Right hindlimb (tissue), 1 donor: ENCODE measurements at places on chromosomes 16 and 17.

- DNase-seq = no peak
Measured at GRCh38 chr16:52422307-52422706, 124.6 kb downstream of the TOX3 start.

DNA sequence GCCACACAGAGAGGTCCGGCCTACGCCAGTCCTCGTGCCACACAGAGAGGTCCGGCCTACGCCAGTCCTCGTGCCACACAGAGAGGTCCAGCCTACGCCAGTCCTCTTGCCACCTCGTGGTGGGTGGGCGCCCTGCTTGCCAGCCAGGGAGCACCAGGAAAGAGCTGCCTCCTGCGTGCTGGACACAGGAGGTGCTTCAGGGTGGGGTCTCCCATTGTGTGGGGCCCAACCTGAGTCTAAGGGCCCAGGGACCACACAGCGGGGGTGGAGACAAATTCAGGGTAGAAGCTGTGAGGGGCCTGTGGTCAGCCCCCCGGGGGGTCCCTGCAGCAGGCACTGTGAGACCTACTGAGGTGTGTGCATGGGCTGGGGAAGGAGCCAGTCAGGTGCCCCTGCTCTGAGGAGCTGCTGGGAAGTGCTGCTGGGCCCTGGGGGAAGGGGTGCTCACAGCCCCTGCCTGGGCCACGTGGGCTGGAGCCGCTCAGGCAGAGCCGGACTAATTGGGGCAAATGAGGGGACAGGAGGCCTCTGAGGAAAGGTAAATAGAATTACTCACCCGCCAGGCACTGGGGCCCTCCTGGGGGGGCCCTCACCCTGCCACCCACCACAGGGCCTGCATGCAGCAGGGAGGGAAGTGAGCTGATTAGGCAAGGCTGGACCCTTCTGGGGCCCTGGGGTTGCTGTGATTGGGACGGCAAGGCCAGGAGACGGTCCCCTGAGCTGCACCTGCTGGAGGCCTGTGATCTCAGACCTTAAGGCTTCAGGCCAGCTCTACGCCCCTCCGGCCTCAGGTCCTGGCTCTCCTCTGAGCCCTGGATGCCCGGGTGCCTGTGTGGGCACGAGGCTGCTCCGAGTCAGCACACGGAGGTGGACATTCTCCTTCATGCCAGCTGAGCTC, 11.0 kb downstream of the GCGR start:
- DNase-seq = no peak

DNA sequence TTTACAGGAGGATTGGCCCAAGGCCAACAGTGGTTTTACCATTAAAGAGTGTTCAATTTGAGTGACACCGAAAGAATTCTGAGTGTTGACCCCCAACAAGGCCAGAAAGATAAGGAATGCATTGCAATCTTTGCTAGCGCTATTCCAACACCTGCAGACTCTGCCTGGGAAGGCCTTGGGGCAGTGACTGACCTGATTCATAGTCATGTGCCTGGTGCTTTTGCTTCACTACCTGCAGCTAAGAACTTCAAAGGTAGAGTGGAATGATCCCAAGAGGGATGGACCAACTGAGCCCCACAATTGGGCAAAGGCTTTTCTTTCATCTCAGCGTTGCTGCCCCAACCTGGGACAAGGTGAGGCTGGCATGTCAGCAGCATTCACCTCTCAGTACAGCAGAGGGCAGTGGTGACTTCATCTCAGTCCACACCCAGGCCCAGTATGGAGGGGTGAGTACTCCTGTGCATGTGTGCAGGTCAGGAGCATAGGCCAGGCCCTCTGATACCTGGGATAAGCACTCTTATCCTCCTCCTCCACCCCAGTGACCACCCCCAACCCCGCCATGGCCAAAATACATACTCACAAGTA, 149.6 kb upstream of the GNAO1 start:
- DNase-seq = no peak

GRCh38 chr16:50742576-50743200, 802 bp downstream of the CYLD start:
- DNase-seq = no peak

- DNase-seq = peak; percentile 77
Measured at GRCh38 chr17:44220213-44221083, 973 bp upstream of the UBTF start.

DNA sequence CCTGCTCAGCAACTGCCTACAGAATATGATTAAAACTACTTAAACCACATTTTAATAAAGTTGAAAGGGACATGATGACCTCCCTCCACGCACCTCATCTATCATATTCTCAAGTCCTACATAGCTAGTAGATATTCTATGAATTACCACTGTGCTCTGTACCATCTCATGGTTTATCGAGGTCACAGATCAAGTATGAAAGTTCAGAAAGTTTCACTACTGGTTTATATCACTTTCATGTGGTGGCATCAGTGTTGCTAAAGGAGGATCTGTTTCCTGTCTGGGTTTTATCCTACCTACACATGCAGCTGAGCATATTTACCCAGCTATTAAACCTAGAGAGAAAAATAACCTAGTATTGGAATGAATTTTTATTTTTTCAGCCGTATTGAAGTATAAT, 214.9 kb upstream of the MON1B start:
- DNase-seq = no peak

DNA sequence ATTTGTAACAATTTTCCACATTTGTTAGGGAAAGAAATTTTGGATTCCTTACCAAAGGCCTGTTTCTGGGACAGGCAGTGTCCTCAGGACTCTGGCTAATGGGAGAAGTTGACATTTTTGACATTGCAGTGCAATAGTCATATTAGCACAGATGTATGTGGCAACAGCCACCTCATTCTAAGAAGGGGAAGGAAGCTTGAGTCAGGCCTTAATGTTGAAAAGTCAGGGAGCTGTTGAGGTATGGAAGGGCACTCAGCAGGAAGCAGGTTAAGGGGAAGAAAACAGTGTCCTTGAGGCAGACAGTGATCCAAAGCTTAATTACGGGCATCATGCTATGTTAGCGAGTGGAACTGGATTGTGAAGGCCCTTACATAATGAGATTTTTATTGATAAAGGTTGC, 20.9 kb downstream of the AKTIP start:
- DNase-seq = no peak

- no peak for DNase-seq
Measured at GRCh38 chr16:7482032-7482431, 149.4 kb downstream of the RBFOX1 start.

- DNase-seq = peak; percentile 25
Measured at GRCh38 chr16:48082516-48082915, 73.3 kb downstream of the ABCC12 start.

- DNase-seq = no peak
Measured at GRCh38 chr17:27226611-27227230, 67.2 kb upstream of the WSB1 start.

GRCh38 chr17:42028791-42029127, 8.9 kb downstream of the NKIRAS2 start:
- DNase-seq = no peak

DNA sequence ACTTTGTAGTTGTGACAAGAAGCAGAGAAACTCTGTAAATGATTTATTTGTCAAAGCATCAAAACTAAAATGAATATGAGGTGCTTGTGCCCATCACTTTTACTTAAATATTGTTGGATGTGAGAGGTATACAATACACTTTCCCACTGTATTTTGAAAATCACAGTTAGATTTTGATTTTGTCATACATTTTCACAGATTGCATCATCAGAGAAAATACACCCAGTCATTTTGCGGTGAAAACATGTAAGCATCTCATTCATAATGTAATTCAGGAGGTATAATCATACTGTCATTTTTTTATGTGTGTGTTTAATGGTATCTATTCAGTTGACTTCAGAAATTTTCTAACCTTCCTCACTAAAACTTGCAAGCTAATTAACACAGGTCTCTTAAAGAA, 11.3 kb downstream of the ZNF207 start:
- DNase-seq = no peak

DNA sequence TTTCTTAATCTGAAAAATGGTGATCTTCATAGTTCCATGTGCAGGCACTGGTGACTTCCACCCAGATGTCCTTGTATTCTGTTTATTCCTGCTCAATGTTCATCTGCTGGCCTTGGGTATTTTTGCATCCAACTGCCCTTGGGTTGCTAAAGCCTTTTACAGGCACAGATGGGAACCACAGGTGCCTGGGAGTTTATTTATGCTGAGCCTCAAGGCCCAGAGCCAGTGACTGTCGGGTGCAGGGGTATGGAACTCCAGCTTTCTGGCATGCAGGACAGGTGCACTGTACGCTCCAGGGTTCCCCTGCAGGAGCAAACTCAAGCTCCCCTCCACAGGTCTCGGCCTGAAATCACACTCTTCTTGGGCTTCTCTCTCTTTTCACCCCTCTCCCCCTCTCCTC, 22.3 kb downstream of the DYNLRB2 start:
- no peak for DNase-seq

- peak; percentile 47 for DNase-seq
Measured at GRCh38 chr16:65876056-65876408, 490.5 kb upstream of the CDH5 start.

- DNase-seq = peak; percentile 90
Measured at GRCh38 chr17:27319541-27320221, 25.8 kb downstream of the WSB1 start.

GRCh38 chr17:31092475-31093064, 2.2 kb upstream of the NF1 start:
- no peak for DNase-seq

GRCh38 chr16:75385507-75386152, 47.7 kb downstream of the CFDP1 start:
- DNase-seq = no peak

DNA sequence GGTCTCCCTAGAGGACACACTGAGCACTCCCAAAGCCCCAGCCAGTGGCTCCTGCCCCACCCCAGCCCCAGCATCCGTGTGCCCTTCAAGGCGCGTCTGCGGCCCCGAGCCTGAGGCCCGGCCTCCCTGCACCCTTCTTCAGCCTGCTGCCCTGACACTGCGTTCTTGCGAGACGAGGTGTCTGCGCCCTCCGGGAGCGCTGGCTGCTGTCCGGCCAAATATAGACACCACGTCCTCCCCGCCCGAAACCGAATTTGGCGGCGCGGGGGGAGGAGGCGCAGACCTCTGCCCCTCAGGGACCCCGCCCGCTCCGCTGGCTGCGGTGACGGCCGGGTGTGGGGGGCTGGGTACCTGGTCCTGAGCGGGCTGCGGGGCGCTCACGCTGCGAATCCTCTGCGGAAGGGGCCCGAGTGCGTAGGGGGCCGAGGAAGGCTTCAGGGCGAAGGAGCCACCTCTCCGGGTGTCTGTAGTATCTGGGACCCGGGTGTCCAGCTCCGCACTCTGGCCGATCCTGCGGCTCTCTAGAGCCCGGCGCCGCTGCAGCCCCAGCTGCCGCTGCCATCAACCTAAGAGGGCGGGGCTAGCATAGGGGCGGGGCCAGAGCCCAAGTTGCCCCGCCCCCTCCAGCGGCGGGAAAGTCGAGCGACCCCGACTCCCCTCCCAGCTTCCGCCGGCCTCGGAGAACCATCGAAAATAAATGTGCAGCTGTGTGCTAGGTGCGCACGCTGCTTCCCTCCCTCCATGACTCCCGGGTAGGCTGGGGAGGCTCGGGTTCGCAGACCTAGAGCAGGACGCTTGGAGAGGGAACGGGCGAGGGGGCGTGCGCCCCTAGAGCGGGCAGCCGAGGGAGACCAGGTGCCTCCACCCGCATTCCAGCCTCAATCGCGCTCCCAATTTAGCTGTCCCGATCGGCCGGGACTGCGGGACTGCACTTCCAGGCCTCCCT, at the start of gene CORO6:
Gene CORO6, minus strand, starts transcription at position 576 of the 946 bp plus-strand sequence. CDS start 1,491 bp downstream, outside the sequence.
- DNase-seq = peak; percentile 77

DNA sequence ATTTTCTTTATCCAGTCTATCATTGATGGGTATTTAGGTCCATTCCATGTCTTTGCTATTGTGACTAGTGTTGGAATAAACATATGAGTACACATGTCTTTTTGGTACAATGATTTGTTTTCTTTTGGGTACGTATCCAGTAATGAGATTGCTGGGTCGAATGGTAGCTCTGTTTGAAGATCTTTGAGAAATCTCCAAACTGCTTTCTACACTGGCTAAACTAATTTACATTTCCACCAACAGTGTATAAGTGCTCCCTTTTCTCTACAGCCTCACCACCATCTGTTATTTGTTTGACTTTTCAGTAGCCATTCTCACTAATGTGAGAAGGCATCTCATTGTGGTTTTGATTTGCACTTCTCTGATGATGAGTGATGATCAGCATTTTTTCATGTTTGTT, 103.7 kb downstream of the GOSR1 start:
- no peak for DNase-seq

DNA sequence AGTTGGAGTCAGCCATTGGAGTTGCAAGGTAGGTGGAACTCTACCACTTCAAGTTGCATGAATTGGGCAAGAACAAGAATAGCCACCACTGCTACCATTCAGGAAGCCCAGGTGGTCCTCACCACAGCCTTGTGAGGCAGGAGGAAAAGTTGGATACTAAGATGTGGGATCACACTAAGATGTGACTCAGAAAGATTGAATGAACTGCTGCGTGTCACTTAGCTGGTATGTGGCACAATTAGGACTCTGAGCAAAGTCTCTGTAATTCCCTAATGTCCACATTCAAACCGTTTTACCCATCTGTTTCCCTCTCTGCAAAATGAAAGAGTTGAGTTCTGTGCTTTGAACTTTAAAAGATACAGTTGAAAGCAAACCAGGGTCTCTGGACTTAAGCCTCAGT, 44.7 kb upstream of the HS3ST3A1 start:
- DNase-seq = no peak

GRCh38 chr17:80679816-80680215, 135.2 kb downstream of the RPTOR start:
- DNase-seq = no peak

DNA sequence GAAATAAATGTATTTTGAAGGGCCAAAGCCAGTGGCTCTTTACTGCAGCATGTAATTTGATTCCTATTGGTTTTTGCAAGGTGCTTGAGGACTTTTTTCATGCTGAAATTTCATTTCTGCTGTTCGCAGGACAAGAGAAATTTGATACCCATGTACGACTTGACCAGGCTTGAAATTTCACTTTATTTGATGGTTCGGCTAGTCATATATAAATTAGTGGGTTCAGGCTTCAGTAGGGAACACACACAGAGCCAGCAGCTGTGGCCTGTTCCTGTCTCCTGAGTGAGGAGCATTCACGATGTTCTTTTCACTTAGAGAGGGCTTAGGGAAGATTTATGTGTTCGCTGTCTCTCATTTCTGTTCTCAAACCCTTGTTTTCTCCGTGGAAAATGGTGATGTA, 258.4 kb upstream of the CACNG5 start:
- no peak for DNase-seq

DNA sequence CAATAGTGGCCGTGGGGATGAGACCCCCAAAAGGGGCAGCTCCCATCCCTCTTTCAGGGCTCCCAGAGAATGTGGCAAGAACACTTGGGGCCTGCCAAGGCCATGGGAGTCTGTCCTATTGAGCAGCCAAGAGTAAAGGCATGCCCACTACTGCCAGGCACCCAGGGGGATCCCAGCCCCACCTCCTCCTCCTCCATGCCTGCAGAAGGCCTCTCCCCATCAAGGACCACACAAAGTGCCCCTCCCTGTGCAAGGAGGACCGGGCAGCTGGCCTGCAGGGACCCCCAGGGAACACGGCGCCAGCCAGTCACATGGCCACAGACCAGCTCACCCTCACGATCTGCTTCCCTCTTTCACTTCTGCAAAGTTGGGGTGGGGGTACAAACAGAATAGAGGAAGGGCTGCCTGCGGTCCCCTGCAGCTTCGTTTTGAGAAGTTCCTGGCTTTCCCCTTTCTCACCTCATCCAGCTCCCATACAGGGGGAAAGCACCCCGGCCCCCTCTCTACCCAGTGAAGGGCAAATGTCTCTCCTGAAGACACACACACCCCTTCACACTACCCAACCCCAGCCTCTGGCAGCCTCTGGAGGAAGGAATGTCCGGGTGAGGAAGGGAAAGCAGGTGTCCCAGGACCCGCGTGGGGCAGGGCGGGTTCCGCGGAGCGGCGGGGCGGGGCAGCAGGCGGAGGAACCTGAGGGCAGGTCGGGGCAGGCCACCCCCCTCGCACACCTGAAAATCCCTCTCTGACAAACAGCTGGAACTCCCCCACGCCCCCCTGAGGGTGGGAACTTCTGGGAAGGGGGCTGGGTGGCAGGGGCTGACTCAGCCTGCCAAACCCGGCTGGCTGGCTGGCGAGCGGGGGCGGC, 2.0 kb downstream of the PPP1R9B start:
- peak; percentile 80 for DNase-seq
